Endothelial cell of umbilical vein (primary cell): ENCODE measurements at places on chromosomes 13 and 19. TPM values are rescaled to one million over a fixed set of nuclear protein-coding genes. Genes with fewer than 3 reads are reported as not detected.

- no peaks in the 10 kb centered on the region for H3K4me1 ChIP-seq
- no peaks in the 10 kb centered on the region for H3K27me3 ChIP-seq
- no peak overlapping the region for H3K4me3 ChIP-seq
- H3K36me3 ChIP-seq, result no peaks in the 10 kb centered on the region
- DNase-seq, result no peak
Measured at GRCh38 chr13:44267980-44268379, 105.6 kb upstream of the SERP2 start.

DNA sequence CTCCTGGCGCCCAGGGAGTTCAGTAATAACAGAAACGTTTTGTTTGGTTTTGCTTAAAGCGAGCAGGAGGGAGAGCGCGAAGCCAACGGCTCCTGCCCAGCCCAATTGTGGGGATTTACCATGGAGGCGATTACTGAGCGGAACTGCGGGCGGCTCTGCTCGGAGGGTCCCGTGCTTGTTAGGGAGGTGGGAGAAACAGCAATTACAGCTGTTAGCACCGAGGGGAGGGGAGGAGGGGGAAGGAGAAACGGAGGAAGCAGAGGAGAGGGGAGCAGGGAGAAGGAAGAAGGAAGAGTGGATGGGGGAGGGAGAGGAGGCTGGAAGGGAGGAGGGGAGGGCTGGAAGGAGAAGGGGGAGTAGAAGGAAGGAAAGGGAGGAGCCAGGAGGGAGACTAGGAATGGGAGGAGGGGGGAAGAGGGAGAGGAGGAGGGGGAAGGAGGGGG lies 7.7 kb upstream of the ONECUT3 start:
- no peak overlapping the region for H3K27ac ChIP-seq
- H3K4me1 ChIP-seq, result peaks cover 16% of the 10 kb centered on the region
- peaks cover 29% of the 10 kb centered on the region for H3K27me3 ChIP-seq
- H3K36me3 ChIP-seq, result no peaks in the 10 kb centered on the region
- no peak overlapping the region for H3K4me3 ChIP-seq

DNA sequence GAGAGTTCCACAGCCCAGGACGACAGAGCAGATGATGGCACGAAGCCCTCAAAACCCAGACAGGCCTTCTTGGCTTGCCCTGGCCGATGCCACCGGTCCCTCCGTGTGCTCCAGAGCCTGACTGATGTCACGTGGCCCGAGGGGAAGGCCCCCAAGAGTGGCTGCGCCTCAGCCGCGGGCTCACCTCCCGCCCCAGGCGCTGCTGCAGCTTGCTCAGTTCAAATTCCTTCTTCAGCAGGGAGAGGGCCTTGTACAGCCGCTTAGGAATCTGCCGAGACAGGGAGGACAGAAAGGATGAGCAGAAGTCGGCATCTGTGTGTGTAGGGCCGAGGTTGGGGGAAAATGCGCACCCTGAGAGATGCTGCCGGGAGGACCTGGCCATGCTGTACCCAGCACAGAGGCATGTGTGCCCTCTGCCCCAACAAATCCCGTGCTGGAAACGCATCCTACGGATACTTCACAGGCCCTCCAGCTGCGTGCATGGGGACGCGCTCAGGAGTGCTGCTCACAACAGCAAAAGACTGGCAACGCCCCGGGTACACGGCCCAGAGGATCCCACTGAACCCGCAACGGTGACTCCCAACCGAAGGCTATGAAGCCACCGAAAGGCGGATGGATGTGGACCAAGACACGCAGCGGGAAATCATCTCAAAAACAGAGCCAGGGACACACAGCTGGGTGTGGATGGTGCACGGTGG lies 12.9 kb downstream of the LONP1 start:
- H3K27me3 ChIP-seq, result no peaks in the 10 kb centered on the region
- H3K4me3 ChIP-seq, result no peak overlapping the region
- H3K36me3 ChIP-seq, result peaks cover 14% of the 10 kb centered on the region
- DNase-seq, result no peak
- H3K4me1 ChIP-seq, result peaks cover 2% of the 10 kb centered on the region

DNA sequence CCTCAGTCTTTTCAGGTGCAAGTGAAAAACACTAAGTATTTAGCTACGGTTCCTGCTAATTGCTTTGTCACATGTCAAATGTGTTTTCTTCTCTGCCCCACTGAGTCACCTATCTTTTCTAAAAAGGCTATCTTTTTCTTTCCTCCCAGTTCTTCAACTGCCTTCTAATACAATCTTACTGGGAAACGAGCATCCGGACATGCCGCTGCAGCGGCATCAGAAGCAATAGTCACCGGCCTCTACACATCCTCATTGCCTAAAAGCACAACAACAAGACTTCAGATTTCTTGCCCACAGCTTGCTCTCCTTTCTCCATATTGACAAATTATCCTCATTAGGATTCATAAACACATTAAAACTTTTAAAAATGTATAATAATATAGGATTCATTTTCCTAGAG lies 1.2 kb downstream of the PCDH9 start:
- peaks cover 16% of the 10 kb centered on the region for H3K4me1 ChIP-seq
- DNase-seq, result peak; percentile 33
- no peaks in the 10 kb centered on the region for H3K36me3 ChIP-seq
- peak overlapping the region; percentile 22 for H3K4me3 ChIP-seq

DNA sequence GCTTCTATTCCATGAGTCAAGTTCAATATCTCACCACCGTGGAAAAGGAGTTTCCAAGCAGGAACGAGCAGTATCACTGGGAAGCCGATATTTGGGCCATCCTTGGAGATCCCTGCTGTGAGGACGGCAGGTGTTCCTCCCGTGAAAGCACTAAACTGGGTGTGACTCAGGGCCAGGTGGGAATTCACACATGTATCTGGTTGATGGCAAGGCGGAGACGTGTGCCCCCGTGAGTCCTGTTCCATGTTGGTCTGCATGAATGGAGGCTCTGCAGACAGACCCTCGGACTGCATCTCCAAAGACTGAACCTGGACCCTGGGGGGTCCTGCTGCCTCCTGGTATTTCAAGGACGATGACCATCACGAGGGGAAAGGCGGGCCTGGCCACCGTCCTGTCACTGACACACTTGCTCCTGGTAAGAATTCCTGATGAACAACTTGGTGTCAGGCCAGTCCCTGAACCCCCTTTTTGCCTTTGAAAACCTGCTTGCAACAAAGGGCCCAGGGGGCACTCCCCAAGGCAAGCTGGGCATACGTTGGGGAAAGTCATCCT lies 22.8 kb upstream of the GAS6 start:
- no peaks in the 10 kb centered on the region for H3K27me3 ChIP-seq
- H3K27ac ChIP-seq, result no peak overlapping the region
- no peak overlapping the region for H3K4me3 ChIP-seq
- H3K36me3 ChIP-seq, result no peaks in the 10 kb centered on the region
- no peak for DNase-seq
- peaks cover 10% of the 10 kb centered on the region for H3K4me1 ChIP-seq

DNA sequence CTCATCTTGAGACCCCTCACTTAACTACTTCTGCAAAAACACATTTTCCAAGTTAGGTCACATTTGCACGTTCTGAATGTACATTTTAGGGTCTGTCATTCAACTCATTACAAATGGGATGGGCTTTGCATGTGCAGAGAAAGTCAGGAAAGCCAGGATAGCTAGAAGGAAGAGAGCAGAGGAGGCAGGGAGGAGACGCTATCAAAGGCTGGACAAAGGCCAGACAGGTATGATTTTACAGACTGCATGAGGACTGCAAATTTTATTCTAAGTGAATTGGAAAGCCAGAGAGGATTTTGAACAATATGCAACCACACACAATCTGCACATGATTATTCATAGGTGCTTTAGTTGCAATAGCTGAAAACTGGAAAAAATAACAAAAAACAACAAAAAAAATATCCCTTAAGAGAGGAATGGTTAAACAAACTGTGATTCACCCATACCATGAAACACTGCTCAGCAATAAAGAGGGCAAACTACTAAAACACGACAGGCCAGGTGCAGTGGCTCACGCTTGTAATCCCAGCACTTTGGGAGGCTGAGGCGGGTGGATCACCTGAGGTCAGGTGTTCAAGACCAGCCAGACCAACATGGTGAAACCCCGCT lies 21.1 kb downstream of the SYDE1 start:
- DNase-seq, result no peak
- no peak overlapping the region for H3K27ac ChIP-seq
- peaks cover 3% of the 10 kb centered on the region for H3K4me1 ChIP-seq
- H3K4me3 ChIP-seq, result no peak overlapping the region
- no peaks in the 10 kb centered on the region for H3K36me3 ChIP-seq

GRCh38 chr19:29450812-29451211 lies 75.0 kb upstream of the VSTM2B start:
- no peak for DNase-seq
- H3K4me1 ChIP-seq, result no peaks in the 10 kb centered on the region
- H3K36me3 ChIP-seq, result no peaks in the 10 kb centered on the region
- no peak overlapping the region for H3K4me3 ChIP-seq

The RFPL4A gene
- not detected in 2 replicates for total RNA-seq

The SLC25A41 gene
- 0.39 TPM in 1 of 2 replicates, not detected in the other for total RNA-seq

The SELENOV gene
- not detected in 2 replicates for total RNA-seq
